ENCODE measurements at places on chromosomes 2 and 18. TPM values are rescaled to one million over a fixed set of nuclear protein-coding genes. Genes with fewer than 3 reads are reported as not detected.

RUFY4 gene
- 0.09 TPM for total RNA-seq

SOX11 gene
- not detected for total RNA-seq

CRACDL gene
- total RNA-seq: 4.2 TPM

KRTCAP3 gene
- total RNA-seq: 0.62 TPM

CNDP1 gene
- not detected for total RNA-seq

FER1L5 gene
- 0.03 TPM for total RNA-seq

NEU2 gene
- total RNA-seq: not detected

COPS8 gene
- total RNA-seq: 144 TPM

GPR155 gene
- total RNA-seq: 0.44 TPM

ERCC3 gene
- total RNA-seq: 41.9 TPM

ASPRV1 gene
- 0.25 TPM for total RNA-seq

FAM161A gene
- 8.4 TPM for total RNA-seq

FRZB gene
- 0.08 TPM for total RNA-seq

STARD6 gene
- not detected for total RNA-seq

CD8B2 gene
- not detected for total RNA-seq

PID1 gene
- 3.3 TPM for total RNA-seq

ABI2 gene
- 63.8 TPM for total RNA-seq

NMUR1 gene
- total RNA-seq: not detected

L3MBTL4 gene
- not detected for total RNA-seq

DYNAP gene
- not detected for total RNA-seq

KIF1A gene
- total RNA-seq: 1.4 TPM

ST8SIA3 gene
- total RNA-seq: not detected

GALR1 gene
- total RNA-seq: not detected

C2orf81 gene
- total RNA-seq: 3.1 TPM

ABCB11 gene
- total RNA-seq: 0.02 TPM

GKN2 gene
- total RNA-seq: 1.9 TPM

LDLRAD4 gene
- 1.7 TPM for total RNA-seq

SIX3 gene
- total RNA-seq: 2.9 TPM

ABCB6 gene
- total RNA-seq: 21.9 TPM

MC4R gene
- not detected for total RNA-seq

SMYD5 gene
- 54.7 TPM for total RNA-seq

CYTIP gene
- total RNA-seq: 0.22 TPM

C1QL2 gene
- 0.48 TPM for total RNA-seq

MYO3B gene
- total RNA-seq: not detected

IGFBP2 gene
- 82.8 TPM for total RNA-seq

CD226 gene
- 0.13 TPM for total RNA-seq

CCBE1 gene
- total RNA-seq: 9.7 TPM

TMEM17 gene
- total RNA-seq: 5.0 TPM

Measured in A549 treated with Hydrocortisone at 1 μM for 4 hours (cell line).